ENCODE measurements at places on chromosomes 16 and 17. TPM values are rescaled to one million over a fixed set of nuclear protein-coding genes. Genes with fewer than 3 reads are reported as not detected.

KRTAP4-6 gene
- not detected for total RNA-seq

USP43 gene
- 0.13 TPM for total RNA-seq

KRTAP1-1 gene
- total RNA-seq: not detected

EFCAB5 gene
- 0.25 TPM for total RNA-seq

PRSS21 gene
- 0.89 TPM for total RNA-seq

PRAC2 gene
- total RNA-seq: not detected

AANAT gene
- not detected for total RNA-seq

CCDC102A gene
- total RNA-seq: 8.9 TPM

TMEM100 gene
- 5.6 TPM for total RNA-seq

KCNJ16 gene
- not detected for total RNA-seq

UNC119 gene
- 18.0 TPM for total RNA-seq

WNK4 gene
- 2.4 TPM for total RNA-seq

KATNB1 gene
- 38.3 TPM for total RNA-seq

CCL2 gene
- total RNA-seq: 102 TPM

PPP1R1B gene
- total RNA-seq: not detected

TEKT1 gene
- not detected for total RNA-seq

SRCIN1 gene
- total RNA-seq: under 0.01 TPM

TPPP3 gene
- under 0.01 TPM for total RNA-seq

CMTM2 gene
- total RNA-seq: not detected

KCNJ18 gene
- not detected for total RNA-seq

TLCD3A gene
- 9.0 TPM for total RNA-seq

MSLN gene
- 0.25 TPM for total RNA-seq
